Cortex of kidney (tissue), 1 donor: ENCODE measurements at places on chromosomes 6 and 20.

GRCh38 chr6:20204512-20204894, 7.8 kb downstream of the MBOAT1 start:
- DNase-seq, result no peak

- DNase-seq, result no peak
Measured at GRCh38 chr6:68410021-68410420, 225.1 kb upstream of the ADGRB3 start.

DNA sequence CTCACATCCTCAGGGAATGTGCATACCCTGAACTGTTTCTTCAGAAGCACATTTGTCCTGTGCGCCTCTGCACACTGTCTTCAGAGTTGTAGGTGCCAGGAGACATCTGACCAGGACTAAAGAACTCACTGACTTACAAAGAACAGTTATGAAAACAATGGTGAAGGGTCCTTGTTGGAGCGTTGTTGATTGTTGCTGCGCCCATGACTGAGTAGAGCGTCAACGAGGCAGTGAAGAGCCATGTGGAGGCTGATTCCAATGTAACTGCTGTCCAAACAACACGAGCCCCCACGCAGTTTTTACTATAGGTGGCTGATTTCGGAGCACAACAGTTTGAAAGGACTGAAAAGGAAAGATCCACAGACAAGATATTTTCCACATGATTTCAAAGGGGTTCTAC, 380.3 kb downstream of the CDH26 start:
- DNase-seq, result no peak

- DNase-seq, result no peak
Measured at GRCh38 chr6:31792761-31793171, 2.8 kb downstream of the VARS1 start.

- no peak for DNase-seq
Measured at GRCh38 chr20:40980828-40981310, 47.8 kb upstream of the TOP1 start.

- no peak for DNase-seq
Measured at GRCh38 chr6:122482750-122483080, 11.1 kb upstream of the SERINC1 start.

DNA sequence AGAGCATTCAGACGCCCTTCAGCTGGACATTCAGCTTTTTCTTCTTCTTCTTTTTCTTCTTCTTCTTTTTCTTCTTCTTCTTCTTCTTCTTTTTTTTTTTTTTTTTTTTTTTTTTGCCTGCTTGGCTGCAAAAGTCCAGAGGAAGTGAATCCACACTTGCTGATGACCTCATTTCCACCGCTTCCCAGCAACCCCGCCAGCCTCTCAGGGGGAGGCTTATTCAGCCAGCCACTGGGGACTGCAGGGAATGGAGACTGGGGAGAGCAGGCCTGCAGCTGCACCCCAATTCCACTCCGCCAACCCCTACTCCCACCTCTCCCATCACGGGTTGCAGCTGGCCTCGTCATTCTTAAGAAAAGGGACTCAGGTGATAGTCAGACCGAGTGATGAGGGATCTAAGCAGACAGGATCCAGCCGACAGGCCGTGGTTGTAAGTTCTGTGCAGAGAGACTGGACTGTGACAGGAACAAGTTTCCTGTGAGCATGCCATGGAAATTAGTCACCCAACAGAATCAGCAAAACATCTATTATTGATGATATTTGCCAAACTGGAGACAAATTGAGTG, 59.0 kb upstream of the QKI start:
- DNase-seq, result no peak

DNA sequence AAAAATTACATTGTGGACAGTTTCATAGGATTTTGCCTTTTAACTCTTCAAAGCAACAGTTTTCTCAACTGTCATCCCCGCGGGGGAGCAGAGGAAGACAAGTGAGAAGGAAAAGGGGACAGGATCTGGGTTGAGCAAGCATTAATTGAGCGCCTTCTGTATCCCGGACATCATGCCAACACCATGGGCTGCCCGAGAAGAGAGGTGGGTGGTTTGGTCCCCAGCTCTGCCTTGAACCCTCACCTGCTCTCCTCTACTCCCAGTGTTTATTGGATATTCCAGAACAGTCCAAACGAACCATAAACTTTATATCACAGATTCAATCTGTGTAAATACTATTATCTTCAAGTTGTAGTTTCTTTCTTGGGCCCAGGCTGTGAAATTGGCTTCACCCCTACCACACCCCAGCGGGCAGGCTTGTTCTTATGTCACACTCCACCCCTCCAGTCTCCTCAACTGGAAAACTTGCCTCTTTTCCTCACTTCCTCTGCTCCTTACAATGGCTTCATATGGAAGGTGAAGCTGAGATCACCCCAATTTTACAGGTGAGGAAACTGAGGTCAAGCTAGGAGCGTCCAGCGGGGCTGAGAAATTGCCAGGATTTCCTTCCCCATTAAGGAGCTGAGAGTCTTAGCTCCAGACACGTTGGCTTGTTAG, 6.0 kb downstream of the PCK1 start:
- DNase-seq, result no peak

GRCh38 chr6:134293659-134294161, 24.2 kb downstream of the SGK1 start:
- DNase-seq, result no peak

DNA sequence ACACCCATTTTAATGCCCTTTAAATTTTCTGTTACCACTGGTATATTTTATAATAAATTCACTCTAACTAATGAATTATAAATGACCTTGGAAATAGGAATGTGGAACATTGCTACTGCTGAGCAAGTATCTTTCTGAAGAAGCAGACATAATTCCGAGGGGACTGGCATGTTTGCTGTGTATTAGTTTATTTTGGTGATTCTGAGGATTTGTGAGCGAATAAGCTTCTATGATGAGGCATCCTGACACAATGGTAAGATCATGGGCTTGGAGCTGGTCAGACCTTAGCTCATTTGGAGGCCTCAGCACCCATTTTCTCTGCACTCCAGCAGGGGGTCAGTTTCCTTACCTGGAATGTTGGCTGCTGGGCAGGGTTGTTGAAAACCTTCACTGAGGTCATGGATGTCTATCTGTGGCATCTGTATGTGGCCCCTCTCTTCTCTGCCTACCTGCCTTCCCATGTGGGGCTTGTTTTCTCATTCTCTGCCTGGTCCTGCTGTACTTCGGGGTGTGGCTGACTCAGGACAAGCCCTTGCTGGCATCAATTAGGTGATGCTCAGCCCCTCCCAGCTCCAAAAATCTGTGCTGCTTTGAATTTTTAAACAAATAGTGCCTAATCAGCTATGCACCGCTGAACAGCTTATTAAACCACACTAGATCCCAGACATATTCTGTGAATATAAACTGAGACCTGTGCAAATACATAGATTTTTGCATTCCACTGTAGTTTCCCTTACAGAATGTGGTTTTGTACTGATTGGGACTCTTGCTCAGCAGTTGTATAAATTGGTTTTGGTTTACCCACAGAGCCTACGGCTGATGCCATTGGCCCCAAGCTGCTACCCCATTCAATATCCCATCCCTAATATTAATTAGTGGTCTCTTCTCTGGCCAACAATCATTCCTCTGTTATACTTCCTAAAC, 10.7 kb downstream of the ARID1B start:
- no peak for DNase-seq

DNA sequence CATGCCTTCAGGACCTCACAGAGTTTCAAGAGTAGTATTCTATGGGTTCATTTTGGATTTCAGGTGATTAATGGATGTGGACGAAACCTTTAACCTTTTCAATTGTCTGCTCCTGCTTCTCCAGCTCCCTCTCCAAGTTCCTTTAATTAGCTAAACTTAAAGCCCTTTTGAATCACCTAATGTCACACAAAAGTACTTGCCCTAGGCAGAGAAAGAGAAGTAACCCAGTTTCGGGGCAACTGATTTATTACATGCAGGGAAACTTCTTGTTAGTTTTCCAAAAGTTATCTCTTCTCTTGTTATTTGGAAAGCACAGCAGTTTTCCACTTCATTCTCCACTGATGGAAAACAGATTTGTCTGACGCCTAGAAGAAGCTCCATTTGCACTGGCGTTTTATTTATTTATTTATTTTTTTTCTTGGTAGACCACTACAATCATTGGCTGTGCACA, 407.7 kb upstream of the JARID2 start:
- DNase-seq, result no peak

GRCh38 chr6:81889377-81890053, 137.0 kb upstream of the TENT5A start:
- no peak for DNase-seq

- DNase-seq, result no peak
Measured at GRCh38 chr6:128710315-128710714, 172.6 kb upstream of the LAMA2 start.

DNA sequence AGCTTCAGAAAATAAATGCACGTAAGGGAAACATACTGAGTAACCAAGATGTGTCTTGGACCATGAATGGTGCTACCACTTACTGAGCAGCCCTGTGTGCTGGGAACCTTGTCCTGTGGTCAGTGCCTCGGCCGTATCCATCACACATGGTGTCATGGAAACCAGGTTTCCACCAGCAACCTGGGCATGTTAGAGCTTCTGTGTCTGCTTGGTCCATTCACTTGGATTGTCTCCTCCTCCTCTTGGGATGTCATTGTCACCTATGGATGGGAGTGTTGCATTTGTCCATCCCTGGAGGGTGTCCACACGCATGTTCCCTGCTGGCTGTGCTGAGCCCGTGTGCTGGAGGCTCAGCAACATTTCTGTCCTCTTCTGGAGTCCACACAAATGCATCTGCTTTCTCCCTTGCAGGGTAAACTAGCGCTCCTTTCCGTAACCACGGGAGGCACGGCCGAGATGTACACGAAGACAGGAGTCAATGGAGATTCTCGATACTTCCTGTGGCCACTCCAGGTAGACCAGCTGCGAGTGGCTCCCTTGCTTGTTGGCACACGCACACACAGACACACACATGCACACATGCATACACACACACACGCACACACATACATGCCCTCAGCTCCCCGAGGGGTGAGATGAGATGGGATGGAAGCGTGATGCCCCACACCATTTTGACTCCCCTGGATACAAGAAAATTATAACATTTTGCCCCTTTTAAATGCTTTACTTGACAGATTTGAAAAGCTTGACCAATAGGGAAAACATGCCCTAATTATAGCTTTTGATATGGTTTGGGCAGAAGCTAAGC, 17.0 kb downstream of the NQO2 start:
- no peak for DNase-seq

DNA sequence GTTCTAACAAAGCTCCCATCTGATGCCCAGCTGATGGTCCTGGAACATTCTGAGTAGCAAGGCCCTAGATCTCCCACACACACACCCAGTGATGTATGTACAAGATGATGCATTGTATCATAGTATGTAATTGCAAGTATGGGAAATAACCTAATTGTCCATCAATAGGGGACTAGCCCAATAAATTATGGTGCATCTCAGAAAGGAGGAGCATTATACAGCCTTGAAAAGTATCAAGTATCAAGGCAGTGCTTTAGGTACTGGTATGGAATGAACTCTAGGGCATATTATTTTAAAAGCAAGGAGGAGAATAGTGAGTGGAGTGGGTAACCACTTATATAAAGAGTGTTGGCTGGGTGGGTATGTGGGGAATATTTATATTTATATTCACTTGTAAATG, 24.8 kb upstream of the PREX1 start:
- no peak for DNase-seq

DNA sequence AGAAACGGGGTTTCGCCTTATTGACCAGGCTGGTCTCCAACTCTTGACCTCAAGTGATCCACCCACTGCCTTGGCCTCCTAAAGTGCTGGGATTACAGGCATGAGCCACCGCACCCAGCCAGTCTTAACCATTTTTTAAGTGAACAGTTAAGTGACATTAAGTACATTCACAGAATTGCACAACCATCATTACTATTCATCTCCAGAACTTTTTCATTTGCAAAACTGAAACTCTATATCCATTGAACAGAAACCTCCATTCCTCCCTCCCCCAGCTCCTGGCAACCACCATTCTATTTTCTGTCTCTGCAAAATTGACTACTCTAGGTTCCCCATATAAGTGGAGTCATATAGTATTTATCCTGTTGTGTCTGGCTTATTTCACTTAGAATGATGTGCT, 59.7 kb downstream of the PLCB4 start:
- DNase-seq, result no peak

DNA sequence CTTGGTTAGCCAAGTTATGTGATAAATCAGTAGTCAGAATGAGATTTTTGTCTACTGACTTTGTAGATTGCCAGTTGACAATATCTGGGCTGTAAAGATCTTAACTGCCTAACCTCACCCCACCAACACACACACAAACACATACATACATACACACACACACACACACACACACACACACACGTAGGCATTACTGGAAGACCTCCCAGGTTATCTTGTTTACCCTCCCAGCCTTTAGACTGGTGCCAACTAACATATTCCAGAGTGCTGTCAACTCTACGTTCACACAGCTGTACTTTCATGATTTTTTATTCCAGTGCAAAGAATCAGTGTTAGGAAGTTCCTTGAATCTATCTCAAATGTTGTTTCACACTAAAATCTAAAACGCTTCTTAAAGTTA, 38.9 kb downstream of the BMP5 start:
- DNase-seq, result no peak

GRCh38 chr6:13253272-13253671, 75.1 kb downstream of the TBC1D7 start:
- DNase-seq, result no peak

DNA sequence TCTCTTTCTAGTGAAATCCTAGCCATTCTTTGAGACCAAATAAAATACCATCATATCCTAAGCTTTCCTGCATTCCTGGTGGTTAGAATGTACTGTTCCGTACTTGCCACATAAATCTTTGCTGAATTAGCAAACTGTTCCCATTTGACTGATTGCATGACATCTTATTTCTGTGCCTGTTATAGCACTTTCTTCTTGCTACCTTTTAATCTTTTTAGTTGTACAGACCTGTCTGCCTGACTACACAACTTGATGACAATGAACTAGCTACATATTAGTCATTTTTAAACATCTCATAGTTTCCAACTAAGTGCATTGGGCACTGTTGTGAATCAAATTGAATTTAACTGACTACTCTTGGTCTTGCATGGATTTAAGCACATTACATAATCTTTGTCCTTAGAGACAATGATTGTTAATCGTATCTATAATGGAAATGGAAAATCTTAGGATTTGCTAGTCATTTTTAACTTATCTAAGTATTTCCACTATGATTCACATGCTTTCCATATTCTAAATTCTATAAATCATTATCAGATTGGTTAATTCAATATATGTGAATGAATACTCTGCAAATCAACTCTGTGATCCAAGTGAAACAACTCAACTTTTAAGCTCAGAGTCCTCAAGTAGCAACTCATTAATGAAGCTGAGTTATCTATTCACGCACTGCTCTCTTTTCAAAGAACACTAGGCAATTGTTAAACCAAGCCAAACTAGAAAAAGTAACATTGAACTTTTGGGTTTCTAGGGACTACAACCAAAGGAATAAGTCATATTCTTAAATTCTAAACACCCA, 109.0 kb downstream of the TNFRSF21 start:
- no peak for DNase-seq
